H4 (cell line): ENCODE measurements at places on chromosomes 1 and 21. TPM values are rescaled to one million over a fixed set of nuclear protein-coding genes. Genes with fewer than 3 reads are reported as not detected.

- no peak for DNase-seq
These were observed 51.6 kb downstream of the CRB1 start for GRCh38 chr1:197319631-197320030.

DNA sequence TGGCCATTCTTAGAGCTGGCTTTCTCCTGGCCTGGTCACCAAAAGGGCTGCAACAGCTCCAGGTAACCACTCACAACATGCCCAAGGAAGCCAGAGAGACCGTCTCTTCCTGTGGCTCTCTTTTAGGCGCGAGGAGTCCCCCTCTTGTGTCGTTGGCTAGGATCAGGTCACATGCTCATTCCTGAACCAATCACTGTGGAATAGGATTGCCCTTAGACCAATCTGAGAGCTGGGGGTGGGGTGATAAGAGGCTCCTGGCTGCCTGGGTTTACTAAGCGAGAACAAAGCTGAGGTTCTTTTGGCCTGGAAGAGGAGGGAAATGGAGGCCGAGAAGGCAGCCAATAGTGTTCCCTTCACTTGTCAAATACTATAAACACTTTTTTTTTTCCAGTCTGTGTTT is 452.1 kb upstream of the PROX1 start:
- DNase-seq = no peak

- no peak for DNase-seq
These were observed 1.0 kb downstream of the RD3 start for GRCh38 chr1:211490821-211491415.

- no peak for DNase-seq
These were observed 47.1 kb downstream of the C8A start for GRCh38 chr1:56901716-56902115.

Gene S100A8
- not detected in 2 replicates for total RNA-seq

Gene PADI3
- total RNA-seq = 5.7 and 6.0 TPM in 2 replicates

Gene SPRR2G
- not detected in 2 replicates for total RNA-seq

DNA sequence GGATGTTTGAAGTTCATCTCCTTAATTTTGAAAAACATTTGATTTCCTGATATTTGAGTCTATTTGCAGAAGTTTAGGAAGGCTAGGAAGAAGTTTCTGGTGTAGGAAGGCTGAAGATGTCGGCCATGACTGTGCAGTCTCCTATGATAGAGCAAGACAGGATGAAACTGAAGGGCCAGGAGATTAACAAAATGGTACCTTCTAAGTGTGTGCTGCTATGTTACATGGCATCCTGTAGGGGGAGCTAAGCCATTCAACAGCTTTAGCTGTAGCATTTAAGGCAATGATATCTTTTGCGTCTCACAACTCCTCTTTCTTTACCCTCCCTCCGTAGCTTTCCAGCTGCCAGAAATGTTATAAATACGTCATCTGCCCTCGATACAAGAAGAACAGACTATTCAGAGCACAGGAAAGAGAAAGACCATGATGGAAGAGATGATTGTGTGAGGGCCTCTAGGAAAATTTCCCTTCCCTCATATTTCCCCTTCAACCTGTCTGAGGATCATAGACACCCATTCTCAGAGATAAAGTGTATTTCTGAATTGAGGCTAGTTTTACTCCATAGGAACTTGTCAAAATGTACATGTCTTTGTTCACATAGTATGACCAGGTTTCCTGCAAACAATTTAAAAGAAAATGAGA is 61.1 kb downstream of the XCL1 start:
- peak; percentile 71 for DNase-seq

- DNase-seq = no peak
These were observed 333.8 kb downstream of the ST6GALNAC3 start for GRCh38 chr1:76408303-76408702.

Gene ATP1A2
- total RNA-seq = 0.10 TPM in 1 of 2 replicates, not detected in the other

DNA sequence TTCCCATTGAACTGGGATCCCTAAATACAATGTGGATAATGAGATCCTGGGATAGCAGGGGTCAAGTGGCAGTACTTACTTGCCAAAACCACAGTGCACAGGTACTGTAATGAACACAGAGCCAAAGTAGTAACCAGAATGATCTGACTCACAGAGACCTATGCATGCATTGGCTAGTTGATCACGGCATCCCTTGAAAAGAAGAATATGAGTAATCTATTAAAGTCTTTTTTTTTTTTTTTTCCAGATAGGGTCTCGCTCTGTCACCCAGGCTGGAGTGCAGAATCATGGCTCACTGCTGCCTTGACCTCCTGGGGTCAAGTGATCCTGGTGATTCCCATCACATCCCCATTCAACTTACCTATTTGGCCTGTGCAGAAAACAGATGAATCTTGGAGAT is 29.4 kb upstream of the EIF4G3 start:
- no peak for DNase-seq

DNA sequence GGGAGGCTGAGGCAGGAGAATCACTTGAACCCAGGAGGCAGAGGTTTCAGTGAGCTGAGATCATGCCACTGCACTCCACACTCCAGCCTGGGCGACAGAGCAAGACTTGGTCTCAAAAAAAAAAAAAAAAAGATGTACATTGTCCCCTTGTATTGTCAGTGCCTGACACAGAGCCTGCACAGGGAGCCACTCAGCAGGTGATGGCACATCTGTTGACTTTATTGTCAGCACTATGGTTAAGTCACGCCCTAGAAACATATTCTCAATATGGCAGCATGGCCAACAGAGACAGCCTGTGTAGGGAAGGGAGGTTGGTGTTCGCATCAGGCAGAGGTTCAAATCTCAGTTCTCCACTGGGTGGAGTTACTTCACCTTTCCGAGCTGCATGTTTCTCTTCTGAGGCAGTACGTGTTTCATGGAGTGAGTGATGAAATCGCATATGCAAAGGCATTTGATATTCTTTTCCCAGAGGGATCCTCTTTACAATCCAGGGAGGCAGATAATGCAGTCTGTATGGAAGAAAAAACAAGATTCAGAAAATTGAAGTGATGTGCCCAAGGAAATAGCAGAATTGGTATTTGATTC is 20.6 kb downstream of the LAMC2 start:
- DNase-seq = no peak

DNA sequence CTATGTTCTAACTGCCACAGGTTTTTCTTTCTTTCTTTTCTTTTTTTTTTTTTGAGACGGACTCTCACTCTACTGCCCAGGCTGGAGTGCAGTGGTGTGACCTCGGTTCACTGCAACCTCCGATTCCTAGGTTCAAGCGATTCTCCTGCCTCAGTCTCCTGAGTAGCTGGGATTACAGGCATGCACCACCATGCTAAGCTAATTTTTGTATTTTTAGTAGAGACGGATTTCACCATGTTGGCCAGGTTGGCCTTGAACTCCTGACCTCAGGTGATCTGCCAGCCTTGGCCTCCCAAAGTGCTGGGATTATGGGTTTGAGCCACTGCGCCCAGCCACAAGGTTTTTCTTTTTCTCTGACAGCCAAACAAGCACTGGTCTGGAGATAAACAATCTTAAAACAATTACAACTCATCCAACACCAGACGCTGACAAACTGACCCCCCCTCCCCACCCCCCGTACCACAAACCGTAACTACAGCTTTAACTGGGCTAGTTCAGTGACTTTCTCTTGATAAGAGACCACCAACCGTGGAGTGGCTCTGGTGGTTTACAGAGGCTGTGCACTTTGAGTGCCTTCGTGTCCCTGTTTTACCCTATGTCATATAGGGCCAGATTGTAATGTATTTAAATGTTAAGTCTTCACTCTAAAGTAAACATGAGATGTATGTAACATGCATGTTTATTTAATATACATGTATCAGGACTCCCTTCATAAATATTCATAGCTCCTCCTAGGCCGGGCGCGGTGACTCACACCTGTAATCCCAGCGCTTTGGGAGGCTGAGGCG is 19.5 kb upstream of the PUM1 start:
- DNase-seq = no peak

GRCh38 chr1:178107823-178108222 is 13.9 kb downstream of the RASAL2 start:
- DNase-seq = no peak
